ENCODE measurements at places on chromosomes 1 and 21.

DNA sequence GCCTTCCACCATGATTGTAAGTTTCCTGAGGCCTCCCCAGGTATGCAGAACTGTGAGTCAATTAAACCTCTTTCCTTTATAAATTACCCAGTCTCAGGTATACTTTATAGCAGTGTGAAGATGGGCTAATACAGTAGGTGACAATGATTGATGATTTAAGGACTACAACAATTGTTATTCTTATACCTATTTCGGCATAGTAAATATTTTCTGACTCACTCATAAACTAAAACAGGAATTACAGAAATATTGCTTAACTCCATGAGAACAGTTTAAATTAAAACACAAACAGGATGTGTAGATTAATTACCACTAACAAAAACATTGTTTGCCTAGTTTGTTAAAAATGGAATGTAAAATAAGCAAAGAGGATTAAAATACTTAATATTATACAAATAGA, 839.9 kb downstream of the LTN1 start:
- DNase-seq, result no peak

GRCh38 chr1:8002921-8003320, 23.2 kb downstream of the ERRFI1 start:
- no peak for DNase-seq

GRCh38 chr1:37656026-37656425, 21.3 kb upstream of the RSPO1 start:
- no peak for DNase-seq

GRCh38 chr1:171501305-171502024, 16.1 kb downstream of the PRRC2C start:
- DNase-seq, result no peak

- no peak for DNase-seq
Observed at GRCh38 chr1:37481289-37482003, 7.1 kb downstream of the ZC3H12A start.

DNA sequence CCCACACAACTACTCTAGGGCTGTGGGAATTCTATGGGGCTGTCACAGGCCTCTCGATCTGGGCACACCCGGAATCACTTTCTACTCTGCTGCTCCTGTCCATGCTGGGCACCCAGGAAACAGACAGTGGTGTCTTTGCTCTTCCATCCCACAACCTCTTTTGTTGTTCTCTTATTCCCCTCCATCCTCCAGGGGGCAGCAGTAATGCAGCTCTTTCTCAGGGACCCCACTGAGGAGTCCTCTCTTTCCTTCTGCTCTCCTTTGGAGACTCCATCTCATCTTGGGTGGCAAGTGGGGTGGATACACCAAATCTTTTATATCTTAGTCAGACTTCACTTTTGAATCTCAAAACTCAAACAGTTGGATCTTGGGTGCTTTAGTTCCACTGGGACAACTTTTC, 206.3 kb downstream of the HS2ST1 start:
- no peak for DNase-seq

- DNase-seq, result no peak
Observed at GRCh38 chr1:24177161-24177560, 9.9 kb downstream of the IFNLR1 start.

GRCh38 chr1:173112129-173112528, 61.4 kb upstream of the TNFSF18 start:
- no peak for DNase-seq

Measured in eye (tissue), 1 donor.